Colonic mucosa (tissue), 4 donors: ENCODE measurements at places on chromosomes 13 and 19. TPM values are rescaled to one million over a fixed set of nuclear protein-coding genes. Genes with fewer than 3 reads are reported as not detected.

The POLR1G gene
- total RNA-seq, result 2.0 TPM

The CLDN10 gene
- 0.64 TPM for total RNA-seq

The GNG7 gene
- 1.5 TPM for total RNA-seq

The S1PR5 gene
- total RNA-seq, result not detected

The ZNF726 gene
- total RNA-seq, result 0.93 TPM
